ENCODE measurements at places on chromosomes 1 and 21.

DNA sequence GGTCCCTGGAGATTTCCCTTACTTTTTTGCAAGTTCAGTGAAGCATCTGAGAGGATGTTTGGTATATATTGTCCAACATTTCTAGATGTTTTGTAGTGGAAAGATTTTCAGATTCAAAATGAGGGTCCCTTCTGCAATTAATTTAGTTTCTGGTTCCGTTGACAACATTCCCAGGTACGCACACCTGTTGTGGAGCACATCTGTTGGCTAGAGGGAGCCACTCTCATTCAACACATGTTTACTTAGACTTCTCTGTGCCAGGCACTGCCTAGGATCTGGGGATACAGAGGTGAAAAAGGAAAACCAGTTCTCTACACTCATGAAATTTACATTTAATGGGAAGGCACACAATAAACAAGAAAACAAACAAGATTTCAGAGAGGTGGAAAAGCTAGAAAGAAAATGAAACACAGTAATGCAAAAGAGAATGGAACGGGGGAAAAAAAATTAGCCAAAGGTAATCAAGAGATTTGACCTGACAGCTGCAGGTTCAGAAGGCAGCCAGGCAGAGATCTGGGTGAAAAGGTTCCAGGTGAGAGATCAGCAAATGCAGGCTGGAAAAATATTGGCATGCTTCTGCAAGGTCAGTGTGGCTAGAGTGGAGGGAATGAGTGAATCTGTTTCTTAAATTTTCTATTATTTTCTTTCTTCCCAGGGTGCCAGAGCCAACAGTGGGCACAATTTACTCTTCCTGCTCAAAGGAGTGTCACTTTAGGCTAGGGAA, 48.4 kb upstream of the KAZN start:
- no peak for DNase-seq

DNA sequence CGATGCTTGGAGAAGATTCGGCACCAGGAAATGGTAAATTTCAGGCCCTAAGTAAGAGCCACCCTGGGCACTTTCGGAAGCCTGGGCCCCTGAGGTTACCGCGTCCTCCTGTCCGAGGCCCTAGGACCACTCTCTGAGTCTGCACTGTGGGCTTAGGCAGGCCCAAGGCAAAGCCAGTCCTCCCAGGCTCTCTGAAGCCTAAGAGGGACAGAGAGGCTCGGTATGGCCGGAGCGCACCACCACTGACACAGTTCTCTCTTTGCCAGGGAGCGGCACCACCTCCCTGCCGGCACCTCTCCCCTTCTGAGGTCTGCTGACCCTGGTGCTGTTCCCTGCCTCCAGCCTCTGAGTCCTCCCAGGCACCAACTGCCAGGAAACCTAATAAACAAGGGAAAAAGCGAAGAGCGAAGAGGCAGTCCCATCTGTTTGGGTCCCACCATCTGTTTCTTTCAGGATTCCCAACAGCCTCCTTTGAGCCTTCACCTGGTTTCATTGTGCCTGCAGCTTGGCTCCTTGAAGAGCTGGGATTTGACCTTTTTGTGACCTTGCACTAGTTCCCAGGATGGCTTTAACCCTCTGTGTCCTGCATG, 57.7 kb downstream of the VWA5B1 start:
- no peak for DNase-seq

GRCh38 chr1:27616441-27616840, 12.5 kb upstream of the AHDC1 start:
- no peak for DNase-seq

DNA sequence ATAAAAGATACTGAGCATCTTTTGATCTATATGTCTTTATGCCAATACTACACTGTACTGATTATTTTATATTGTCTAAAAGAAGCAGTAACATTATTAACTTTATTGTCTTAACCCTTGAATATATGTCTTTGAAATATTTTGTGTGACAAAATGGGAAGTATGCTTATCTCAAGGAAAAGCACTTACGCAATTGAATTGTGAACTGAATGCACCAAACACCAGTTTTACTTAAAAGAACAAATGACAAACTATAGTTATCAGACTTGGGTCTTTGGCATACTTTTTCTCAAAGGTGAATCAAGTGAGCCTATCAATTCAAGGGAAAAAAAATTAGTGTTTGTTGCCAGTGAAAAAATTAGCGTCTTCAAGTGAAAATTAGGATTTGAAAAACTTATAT, 9.2 kb upstream of the SLC6A9 start:
- peak; percentile 46 for DNase-seq

DNA sequence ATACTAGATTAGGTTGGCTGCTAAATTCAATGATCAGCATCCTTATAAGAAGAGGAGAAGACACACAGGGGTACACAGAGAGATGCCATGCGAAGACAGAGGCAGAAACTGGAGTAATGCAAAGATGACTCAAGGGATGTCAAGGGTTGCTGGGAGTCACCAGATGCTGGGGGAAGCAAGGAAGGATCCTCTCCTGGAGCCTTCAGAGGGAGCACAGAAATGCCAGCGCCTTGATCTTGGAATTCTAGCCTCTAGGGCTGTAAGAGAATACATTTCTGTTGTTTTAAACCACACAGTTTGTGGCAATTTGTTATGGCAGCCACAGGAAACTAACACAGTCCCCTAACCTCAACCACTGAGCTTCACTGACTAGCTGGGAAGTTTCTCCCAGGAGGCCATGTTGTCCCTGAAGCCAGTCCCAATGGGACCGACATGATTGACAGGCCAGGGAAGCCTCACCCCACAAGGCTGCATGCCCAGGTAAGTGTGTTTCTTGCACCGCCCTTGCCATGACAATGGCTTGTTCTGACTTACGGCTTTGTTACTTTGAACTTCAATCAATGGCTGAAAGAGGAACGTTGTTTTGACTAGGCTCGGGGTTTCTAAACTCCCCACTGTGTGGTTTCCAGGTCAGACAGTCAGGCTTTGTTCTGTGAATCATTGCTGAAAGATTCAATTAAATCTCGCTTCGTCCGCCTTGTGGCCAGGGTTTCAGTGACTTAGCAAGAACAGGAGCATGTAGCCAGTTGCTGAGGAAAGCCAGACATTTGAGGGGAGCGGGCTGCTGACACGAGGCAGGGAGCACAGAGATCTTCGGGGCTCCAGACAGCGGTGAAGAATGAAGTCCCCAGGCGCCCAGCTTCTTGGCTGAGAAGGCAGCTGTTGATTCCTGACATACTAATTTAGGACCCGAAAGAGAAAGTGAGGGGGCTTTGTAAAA, 62.3 kb downstream of the RUNX1 start:
- no peak for DNase-seq

DNA sequence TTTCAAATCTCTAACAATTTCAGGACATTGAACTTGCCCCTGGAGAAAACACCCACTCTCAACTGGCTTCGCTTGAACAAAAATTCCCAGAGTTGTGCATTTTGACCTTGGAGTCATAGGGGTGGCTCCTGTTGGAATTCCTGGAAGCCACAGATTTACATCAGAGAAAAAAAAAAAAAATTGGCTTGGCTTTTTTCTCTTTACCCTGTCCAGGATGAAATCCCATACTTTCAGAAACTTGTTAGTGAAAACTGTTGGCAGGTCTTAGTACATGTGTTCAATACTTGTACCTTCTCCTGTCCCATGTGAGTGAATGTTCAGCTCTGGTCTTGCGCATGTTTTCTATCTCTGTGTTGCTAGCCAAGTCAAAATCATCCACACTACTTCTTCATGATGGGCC, 228.8 kb downstream of the TGFB2 start:
- no peak for DNase-seq

- no peak for DNase-seq
These were observed 3.0 kb upstream of the SUMO3 start for GRCh38 chr21:44820851-44821250.

DNA sequence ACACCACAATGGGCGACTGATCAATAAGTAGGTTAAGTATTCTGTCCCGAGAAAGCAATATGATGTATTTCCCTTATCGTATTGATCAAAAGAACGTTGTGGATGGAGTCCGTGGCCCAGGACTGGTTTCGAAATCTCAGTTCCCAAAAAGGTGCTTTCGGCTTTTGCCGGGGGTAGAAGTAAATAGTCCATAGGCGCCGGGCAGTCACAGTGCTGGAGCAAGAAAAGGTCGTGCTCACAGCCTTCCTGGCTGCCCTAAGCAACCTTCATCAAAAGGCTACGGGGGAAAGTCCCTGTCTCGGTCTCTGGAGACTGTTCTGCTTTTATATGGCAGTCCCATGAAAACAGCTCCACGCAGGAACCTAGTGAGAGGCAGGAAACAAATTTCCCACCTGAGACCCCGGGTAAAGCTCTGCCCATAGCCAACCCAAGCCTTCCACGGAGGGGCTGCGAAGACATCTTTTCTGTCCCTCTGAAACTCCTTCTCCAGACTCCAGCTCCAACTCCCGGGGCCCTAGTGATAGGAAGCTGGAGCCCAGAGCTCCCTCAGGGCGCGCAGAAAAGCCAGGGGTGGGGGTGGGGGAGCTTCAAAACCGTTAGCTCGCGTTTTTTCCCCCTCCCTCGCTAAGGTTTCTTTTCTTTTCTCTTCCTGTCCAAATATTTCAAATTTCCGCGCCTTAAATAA, 7.0 kb downstream of the CDKN2C start:
- DNase-seq: peak; percentile 58

DNA sequence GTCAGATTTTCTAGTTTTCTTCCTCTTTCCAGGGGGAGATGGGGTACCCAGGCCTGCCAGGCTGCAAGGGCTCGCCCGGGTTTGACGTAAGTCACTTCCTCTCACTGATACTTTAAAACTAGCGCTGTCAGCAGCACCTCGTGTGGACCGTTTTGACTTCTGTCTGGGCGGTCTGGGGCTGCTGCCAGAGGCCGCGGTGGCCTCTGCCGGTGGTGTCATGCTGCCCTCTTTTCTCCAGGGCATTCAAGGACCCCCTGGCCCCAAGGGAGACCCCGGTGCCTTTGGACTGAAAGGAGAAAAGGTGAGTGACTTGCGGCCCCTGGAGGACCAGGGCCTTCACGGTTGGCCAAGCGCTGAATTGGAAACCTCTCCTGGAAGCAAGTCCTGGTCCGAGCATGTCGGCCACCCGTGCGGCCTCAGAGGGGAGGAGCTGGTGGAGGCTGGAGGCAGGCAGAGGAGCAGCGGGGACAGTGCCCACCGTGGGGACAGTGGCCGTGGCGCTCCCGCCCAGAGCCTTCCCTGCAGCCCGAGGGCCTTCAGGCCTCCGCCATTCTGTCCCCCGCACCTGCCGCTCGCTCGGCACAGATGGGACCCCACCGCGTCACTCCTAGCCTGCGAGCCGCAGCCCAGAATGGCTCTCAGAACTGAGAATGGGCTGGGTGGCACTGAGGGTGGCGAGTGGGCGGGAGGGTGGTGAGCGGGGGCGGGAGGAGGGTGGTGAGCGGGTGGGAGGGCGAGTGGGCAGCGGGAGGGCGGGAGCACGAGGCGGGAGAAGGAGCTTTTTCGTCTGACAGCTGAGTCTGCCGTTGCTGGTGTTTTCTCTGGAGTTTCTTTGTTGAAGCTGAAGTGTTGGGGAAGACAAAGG, 9.4 kb downstream of the COL6A1 start:
- no peak for DNase-seq

- DNase-seq: no peak
These were observed 1.4 kb downstream of the B4GALT3 start for GRCh38 chr1:161175771-161176453.

DNA sequence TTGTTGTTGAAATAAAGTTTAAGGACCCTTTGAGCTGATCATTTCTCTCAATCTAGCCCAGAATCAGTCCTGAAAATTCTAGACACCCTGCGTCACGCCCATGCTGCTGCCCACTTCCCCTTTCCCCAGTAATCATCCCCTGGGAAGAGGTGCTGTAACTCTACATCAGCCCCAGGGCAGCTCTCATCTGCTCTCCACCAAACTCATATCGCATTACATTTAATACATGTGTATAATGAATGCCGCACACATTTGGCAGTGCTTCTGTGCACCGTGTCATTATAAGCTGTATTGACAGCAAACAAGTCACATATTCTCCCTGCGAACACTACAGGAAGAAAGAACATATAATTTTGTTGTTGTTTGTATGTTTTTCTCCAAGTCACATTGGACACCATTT, 539.7 kb upstream of the DAB1 start:
- DNase-seq: no peak

DNA sequence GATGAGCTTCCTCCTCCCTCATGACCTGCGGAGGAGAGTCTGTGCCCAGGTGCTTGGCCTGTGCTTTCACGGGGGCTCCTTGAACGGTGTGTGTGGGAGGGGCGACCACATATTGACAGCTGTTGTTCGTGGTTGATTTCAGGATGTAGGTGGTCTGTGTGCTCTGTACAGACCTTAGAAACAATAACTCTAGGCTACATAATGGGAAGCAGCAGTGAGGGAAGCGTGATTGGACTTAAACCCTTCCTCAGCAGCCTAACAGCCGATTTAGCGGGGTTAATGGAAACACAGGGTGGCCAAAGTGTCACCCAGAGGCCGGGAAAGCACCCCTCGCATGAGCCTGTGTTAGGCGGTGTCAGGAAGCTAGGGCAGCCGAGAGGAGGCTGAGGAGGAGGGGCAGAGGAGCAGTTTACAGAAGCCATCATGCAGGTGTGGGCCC, 56.0 kb downstream of the TBCE start:
- DNase-seq: no peak

GRCh38 chr1:60185684-60186083, 112.1 kb upstream of the C1orf87 start:
- no peak for DNase-seq

DNA sequence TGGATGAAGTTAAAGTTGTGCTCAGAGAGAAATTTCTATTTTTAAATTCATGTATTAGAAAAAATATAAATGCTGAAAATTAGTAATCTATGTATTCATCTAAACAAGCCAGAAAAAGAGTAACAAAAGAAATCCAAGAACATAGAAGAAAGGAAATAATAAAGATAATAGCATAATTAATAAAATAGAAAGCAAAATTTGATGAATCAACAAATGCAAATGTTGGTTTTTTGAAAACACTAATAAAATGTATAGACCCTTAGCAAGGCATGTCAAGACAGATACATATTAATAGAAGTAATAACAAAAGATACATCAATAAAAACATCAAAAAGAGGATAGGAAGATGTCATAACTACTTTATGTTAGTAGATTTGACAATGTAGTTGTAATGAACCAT, 18.0 kb downstream of the F13B start:
- no peak for DNase-seq

DNA sequence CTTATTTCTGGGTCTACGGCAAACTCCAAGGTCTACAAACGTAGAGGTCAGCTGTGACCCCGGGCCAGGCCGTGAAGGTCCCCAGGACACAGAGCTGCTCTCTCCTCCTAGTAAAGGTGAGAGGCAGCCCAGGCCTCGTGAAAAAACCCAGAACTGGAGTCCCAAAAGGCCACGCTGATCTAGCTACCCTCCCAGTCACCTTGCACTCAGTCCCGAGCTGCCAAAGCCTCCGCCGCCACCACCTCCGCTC, 125 bp downstream of the ATP5PF start:
- DNase-seq: no peak

GRCh38 chr1:198750081-198750480, 111.2 kb downstream of the PTPRC start:
- peak; percentile 2 for DNase-seq

DNA sequence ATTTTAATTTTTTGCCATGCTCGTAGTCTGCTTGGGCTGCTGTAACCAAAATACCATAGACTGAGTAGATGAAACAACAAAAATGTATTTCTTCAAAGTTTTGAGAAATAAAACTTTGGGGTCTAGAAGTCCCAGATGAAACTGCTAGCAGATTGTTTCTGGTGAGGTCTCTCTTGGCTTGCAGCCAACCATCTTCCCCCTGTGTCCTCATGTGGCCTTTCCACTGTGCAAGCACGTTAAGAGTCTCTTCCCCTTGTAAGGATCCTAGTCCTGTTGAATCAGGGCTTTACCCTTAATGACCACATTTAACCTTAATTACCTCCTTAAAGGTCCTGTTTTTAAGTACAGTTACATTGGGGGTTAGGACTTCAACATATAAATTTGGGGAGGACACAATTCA, 86.6 kb downstream of the PTBP2 start:
- peak; percentile 38 for DNase-seq

GRCh38 chr1:65341381-65341780, 32.0 kb downstream of the DNAJC6 start:
- DNase-seq: no peak
